ENCODE measurements at places on chromosomes 3 and 15. TPM values are rescaled to one million over a fixed set of nuclear protein-coding genes. Genes with fewer than 3 reads are reported as not detected.

GRCh38 chr3:64694114-64694513, 6.3 kb upstream of the ADAMTS9 start:
- no peak for DNase-seq

DNA sequence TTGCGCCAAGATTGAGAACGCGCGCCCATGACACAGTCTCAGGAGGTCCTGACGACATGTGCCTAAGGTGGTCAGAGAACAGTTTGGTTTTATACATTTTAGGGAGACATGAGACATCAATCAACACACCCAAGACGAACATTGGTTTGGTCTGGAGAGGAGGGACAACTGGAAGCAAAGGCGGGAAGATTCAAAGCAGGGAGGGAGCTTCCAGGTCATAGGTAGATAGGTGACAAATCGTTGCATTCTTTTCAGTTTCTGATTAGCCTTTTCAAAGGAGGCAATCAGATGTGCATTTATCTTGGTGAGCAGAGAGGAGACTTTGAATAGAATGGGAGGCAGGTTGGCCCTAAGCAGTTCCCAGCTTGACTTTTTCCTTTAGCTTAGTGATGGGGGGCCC, 828.4 kb upstream of the DPPA4 start:
- no peak for DNase-seq

The GALNT15 gene
- 44.7 TPM for total RNA-seq

The IL5RA gene
- not detected for total RNA-seq

The GRK7 gene
- 0.23 TPM for total RNA-seq

- DNase-seq, result no peak
Observed at GRCh38 chr3:188568736-188569135, 414.8 kb downstream of the LPP start.

DNA sequence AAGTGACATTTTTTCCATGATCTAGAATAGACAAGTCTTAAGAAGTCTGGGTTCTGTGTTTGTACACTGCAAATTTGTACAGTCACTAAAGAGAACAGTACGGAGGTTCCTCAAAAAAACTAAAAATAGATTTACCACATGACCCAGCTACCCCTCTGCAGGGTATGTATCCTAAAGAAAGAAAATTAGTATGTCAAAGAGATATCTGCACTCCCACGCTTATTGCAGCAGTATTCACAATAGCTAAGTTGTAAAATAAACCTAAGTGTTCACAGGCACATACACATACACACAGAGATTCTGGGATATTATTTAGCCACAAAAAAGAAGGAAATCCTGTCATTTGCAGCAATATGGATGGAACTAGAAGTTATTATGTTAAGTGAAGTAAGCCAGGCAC, 120.4 kb downstream of the ZIC1 start:
- DNase-seq, result no peak

GRCh38 chr3:109640146-109640652, 302.9 kb upstream of the DPPA4 start:
- DNase-seq, result no peak

Measured in aorta (tissue), 5 donors.